ENCODE measurements at places on chromosomes 5 and 9.

GRCh38 chr5:143796125-143796524, 15.8 kb upstream of the HMHB1 start:
- DNase-seq: no peak

DNA sequence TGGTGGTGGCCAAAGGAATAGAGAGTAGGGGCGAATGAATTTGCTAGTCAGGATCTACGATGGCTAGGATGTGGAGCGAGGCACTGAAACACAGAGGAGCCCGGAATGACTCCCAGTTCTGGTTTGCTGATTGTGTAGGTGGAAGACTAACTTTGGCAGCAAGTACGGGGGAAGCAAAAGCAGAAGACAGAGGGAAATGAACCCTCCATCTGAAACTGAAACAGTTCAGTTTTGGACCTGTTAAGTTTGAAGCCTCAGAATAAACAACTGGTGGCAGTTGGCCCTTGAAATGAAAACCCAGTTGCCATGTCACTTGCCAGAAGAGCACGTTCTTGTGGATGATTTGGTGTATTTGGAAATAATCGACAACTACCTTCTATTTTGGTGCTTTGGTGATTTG, 15.4 kb upstream of the SMIM15 start:
- DNase-seq: no peak

DNA sequence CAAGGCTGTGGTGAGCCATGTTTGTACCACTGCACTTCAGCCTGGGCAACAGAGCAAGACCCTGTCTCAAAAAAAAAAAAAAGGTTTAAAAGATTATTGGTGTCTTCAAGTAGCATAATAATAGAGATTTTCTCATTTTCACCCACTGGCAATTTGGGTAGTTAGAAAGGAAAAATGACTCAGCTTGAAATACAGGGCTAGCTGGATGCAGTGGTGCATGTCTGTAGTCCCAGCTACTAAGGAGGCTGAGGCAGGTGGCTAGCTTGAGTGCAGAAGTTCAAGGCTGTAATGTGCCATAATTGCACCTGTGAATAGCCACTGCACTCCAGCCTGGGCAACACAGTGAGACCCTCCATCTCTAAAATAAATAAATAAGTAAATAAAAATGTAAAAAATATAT, 111.1 kb downstream of the ARRDC3 start:
- DNase-seq: no peak

DNA sequence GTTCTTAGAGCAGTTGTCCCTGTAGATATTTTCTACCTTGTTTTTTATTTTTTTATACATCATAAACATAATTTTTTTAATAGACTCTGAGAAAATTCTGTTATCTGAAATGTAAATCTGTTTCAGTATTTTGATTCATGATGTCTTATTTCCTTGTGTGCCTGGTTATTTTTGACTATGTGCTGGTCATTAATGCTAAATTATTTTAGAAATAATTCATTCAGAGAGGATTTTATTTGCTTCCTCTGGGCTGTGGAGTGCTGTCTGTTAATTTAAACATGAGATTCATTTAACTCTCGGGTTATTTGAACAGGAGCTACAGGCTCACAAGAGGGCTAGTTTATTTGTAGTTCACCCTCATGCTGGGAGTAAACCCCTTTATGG, 124.3 kb upstream of the PITX1 start:
- DNase-seq: no peak

DNA sequence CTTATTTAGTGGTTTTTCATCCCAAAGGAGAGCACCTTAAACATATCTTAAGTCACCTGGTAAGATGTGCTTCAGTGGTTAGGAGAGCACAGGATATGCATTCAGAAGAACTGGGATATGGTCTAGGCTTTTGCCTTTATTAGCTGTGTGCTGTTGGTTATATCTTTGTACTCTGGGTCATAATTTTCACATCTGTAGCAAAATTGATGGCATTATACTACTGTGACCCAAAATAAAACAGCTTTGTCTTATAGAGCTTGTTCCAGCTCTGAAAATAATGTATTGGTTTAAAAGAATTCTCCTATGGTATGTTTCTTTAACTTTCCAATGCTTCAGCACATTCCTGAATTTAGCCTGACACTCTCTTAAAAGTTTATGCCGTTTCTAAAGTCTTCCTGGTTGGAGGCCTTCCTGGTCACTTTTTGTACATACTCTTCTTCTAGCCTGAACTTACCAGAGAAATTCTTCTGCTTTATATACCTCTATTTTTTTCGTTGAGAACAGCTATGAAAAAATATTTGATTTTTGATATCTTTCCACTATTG, 337.1 kb upstream of the MPDZ start:
- DNase-seq: no peak

GRCh38 chr5:119022017-119022745, 33.8 kb upstream of the DTWD2 start:
- DNase-seq: no peak

DNA sequence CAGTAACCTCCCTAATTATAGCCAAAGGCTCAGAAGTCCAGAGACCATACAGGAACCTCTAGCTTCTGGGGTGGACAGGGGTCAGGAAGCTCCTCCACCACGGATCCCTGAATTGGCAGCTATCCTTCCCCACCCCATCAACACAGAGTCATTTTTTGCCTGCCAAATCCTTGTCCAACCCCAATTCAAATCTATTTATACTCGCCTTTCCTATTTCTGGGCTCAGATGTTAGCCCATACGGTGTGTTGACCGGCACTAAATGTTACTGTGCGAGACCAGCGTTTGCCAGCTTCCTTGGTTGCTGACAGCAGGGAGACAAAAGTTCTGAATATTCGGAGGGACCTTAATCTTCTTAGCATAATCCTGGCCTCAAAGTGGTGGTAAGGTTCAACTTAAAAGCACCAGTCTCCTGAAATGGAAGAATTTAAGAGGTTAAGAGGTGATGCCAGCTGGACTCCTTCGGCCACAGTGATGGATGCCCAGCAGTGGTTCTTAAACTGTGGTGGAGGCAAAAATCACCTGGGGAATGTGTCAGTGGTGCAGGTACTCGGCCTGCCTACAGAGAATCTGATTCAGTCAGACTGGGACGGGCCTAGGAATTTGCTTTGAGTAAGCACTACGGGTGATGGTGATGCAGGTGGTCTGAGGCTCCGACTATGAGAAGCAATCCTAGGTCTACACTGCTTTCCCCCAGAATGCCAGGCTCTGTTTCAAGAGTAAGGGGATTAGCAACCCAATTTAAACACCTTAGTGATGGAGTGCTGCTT, 204.8 kb upstream of the MEF2C start:
- no peak for DNase-seq

DNA sequence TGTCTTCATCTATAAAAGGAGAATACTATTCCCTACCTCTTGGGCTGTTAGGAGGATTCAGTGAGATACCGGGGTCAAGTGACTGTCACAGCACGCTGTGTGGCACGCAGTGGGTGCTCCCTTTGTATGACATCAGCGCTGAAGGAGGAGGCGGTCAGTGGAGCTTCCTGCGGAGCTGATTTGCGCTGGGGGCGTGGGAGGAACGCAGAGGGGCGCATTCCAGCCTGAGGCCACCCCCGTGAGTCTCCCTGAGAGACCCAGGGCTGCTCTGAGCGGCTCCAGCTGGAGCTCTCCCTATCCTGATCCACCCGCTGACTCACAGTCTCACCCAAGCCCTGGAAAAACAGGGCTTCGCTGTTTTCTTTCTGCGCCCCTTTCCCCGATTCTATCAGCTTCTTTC, 24.3 kb upstream of the NEURL1B start:
- DNase-seq: no peak

- no peak for DNase-seq
Measured at GRCh38 chr5:105735704-105736103, 1935.0 kb downstream of the EFNA5 start.

GRCh38 chr5:43771611-43772031, 168.6 kb downstream of the NNT start:
- no peak for DNase-seq

DNA sequence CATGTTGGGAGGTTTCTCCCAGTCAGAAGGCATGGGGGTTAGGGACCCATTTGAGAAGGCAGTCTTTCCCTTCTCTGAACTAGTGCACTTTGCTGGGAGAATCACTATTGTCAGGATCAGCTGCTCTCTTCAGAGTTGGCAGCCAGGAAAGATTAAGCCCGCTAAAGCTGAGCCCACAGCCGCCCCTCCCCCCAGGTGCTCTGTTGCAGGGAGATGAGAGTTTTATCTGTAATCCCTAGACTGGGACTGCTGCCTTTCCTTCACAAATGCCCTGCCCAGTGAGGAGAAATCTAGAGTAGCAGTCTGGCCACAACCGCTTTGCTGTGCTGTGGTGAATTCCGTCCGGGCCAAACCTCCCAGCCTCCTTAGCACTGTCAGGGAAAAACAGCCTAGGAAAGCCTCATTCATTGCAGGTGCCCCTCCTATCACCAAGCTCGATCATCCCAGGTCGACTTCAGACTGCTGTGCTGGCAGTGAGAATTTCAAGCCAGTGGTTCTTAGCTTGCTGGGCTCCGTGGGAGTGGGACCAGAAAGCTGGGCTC, 69.8 kb downstream of the CNTLN start:
- DNase-seq: no peak

- no peak for DNase-seq
Measured at GRCh38 chr5:157818368-157818767, 40.6 kb downstream of the CLINT1 start.

DNA sequence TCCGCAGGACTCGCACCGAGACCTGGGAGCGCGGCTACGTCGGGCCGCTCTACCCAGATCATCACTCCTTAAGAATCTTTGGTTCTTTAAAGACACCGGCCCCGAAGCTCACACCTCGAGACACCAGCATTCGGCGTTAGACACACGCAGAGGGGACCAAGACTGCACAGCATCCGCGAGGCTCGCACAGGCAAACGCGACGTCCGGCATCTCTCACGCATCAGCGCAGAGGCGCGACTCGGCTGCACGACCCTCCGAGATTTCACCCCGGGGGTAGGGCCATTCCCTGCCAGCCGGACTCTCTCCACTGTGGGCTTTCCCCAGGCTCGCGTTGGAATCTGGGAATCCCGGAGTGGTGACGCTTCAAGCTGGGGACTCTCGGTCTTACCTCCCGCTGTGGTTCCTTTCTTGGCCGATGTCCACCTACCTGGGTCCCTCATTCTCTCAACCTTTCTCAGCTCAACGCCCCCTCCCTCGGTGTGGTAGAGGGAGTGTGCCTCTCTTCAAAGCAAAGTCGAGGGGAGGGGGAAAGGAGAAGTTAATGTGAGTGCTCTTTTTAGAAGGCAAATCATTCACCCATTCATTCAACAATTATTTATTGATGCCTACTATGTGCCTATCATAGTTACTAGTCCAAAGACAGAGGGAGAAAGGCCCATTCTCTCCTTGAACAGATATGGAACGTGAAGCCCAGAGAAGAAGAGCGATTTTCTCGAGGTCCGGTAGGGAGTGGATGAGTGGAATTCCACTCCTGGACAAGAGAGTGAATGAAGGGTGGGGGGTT, 1.3 kb upstream of the HAND1 start:
- DNase-seq: no peak
